Astrocyte (in vitro differentiated cells and primary cell): ENCODE measurements at places on chromosomes 5 and 9.
A peak's percentile ranks its signal among the peaks of the same experiment; 100 is the strongest.

DNA sequence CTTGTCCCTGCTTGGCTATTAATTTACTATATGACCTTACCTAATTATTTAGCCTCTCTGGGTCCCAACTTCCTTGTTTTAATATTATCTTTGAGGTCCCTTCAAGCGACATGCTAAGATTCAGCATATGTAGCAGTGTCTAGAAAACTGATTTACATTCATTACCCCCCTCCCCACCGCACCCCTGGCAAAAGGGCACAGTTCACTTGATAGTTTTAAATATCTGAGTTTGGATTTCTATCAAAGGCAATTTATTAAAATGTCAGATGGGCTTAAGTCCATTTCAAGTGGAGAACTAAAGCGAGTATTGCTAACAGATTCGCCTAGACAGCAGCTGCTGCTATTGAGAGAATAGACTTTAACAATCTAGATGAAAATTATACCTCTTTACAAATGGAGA lies 3.9 kb downstream of the CEMIP2 start:
- DNase-seq = no peak
- no peak overlapping the region for H3K4me3 ChIP-seq
- H3K4me1 ChIP-seq = peaks cover 60% of the 10 kb centered on the region
- no peaks in the 10 kb centered on the region for H3K36me3 ChIP-seq

DNA sequence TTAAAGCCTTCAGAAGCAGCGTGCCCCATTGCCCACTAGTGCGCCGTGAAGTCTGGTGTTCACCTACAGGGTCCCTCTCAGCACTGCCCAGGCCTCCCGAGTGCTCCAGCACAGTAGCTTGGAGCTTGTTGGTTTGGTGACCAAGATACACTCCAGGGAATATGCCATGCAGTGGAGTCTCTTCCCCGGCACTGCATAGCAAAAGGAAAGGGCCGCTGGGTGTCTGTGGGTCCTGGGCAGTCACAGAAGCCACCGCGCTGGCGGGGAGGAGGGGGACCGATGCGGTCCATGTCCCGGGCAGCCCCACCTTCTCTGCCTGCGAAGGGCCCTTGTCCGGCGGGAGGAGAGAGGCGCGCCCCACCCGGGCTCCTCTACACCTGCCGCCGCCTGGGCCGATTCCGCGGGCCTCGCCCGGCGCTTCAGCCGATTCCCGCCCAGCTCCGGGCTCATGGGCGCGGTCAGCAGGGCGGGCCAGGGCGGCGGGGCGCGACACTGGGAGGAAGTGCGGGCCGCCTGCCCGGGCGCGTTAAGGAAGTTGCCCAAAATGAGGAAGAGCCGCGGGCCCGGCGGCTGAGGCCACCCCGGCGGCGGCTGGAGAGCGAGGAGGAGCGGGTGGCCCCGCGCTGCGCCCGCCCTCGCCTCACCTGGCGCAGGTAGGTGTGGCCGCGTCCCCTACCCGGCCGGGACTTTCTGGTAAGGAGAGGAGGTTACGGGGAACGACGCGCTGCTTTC lies at the start of gene SYK:
Gene SYK, plus strand, starts transcription at position 579 of the 732 bp plus-strand sequence. CDS start 42,080 bp downstream, outside the sequence.
- no peaks in the 10 kb centered on the region for H3K4me1 ChIP-seq
- no peak within 1 kb of the TSS for H3K27ac ChIP-seq
- H3K4me3 ChIP-seq = no peak within 1 kb of the TSS
- H3K36me3 ChIP-seq = no peaks in the 10 kb centered on the region
- H3K27me3 ChIP-seq = peaks cover 42% of the 10 kb centered on the region

DNA sequence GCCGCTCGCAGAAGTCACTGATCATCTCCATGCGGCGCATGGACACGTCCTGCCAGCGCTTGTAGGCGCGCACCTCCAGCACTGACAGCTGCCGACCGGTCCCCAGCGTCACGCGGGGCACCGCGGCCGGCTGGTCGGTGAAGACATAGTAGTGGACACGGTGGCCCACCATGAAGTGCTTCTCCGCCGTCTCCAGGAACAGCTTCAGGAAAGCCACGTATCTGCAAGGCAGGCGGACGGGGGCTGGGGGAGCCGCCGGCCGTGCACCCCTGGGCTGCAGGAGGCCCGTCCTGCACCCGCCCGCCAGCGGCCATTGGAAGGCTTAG lies 18.9 kb downstream of the ABO start:
- no peaks in the 10 kb centered on the region for H3K27me3 ChIP-seq
- no peaks in the 10 kb centered on the region for H3K36me3 ChIP-seq
- no peak overlapping the region for H3K27ac ChIP-seq
- no peaks in the 10 kb centered on the region for H3K4me1 ChIP-seq
- H3K4me3 ChIP-seq = no peak overlapping the region

- no peak overlapping the region for H3K4me3 ChIP-seq
- H3K27me3 ChIP-seq = no peaks in the 10 kb centered on the region
- DNase-seq = no peak
Measured at GRCh38 chr5:44714871-44715561, 93.7 kb upstream of the MRPS30 start.

- no peaks in the 10 kb centered on the region for H3K36me3 ChIP-seq
- DNase-seq = peak; percentile 15
- H3K4me1 ChIP-seq = peaks cover 9% of the 10 kb centered on the region
- no peaks in the 10 kb centered on the region for H3K27me3 ChIP-seq
- H3K27ac ChIP-seq = no peak overlapping the region
- H3K4me3 ChIP-seq = no peak overlapping the region
Measured at GRCh38 chr9:27519466-27520465, 4.3 kb upstream of the IFNK start.

GRCh38 chr9:87076825-87077224 lies 129.5 kb upstream of the GAS1 start:
- H3K36me3 ChIP-seq = no peaks in the 10 kb centered on the region
- H3K27me3 ChIP-seq = no peaks in the 10 kb centered on the region
- DNase-seq = peak; percentile 2
- H3K27ac ChIP-seq = no peak overlapping the region

- no peaks in the 10 kb centered on the region for H3K36me3 ChIP-seq
- no peak overlapping the region for H3K4me3 ChIP-seq
- H3K4me1 ChIP-seq = no peaks in the 10 kb centered on the region
- no peak overlapping the region for H3K27ac ChIP-seq
- DNase-seq = no peak
Measured at GRCh38 chr9:93509084-93509483, 55.7 kb upstream of the FAM120AOS start.
